Fibroblast of mammary gland (primary cell): ENCODE measurements at places on chromosomes 1 and 21.

- DNase-seq: no peak
Observed at GRCh38 chr1:202806845-202807450, 1.3 kb downstream of the KDM5B start.

DNA sequence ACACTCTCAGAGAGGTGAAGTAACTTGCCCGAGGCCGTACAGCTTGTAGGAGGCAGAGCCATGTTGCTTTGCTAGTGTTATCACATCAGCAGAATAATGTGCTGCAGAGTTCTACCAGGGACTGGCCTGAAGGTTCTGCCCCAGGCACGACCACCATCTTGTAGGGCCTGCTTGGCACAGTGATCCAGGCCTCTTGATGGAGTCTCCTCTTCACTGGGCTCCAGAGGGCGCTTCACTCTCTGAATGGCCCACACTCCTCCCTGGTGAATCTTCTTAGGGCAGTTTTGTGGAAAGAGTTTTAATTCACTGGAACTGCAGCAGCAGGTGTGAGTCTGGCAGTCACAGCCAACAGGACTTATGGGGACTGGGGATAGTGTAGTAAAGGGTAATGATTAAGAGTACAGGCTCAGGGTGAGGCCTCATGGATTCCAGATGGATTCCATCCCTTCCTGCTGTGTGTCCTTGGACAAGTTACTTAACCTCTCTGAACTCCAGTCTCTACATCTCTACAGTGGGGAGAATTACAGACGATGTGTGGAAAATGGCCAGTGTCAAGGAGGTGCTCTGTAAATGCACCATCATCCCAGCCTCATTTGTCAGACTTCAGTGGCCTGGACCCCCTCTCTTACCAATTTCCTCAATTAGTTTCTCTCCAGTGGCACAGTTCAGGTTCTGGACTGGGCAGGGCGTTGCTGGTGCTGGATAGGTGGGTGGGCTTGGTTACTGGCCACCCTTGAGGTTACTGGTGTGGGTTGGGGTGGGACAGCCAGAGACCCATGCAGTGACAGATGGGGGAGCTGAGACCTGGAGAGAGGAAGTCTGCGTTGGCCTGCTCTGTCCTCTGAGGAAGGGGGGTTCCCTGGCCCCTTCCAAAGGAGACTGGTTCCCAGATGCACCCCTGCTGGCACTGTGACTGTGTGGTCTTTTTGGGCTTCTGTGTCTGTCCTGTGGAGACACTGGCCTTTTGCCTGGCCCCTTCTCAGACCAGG, 45.9 kb upstream of the CSF3R start:
- no peak for DNase-seq

- DNase-seq: no peak
Observed at GRCh38 chr1:63403386-63403785, 36.0 kb downstream of the ALG6 start.

GRCh38 chr1:64892576-64893573, 73.5 kb downstream of the JAK1 start:
- DNase-seq: peak; percentile 63

DNA sequence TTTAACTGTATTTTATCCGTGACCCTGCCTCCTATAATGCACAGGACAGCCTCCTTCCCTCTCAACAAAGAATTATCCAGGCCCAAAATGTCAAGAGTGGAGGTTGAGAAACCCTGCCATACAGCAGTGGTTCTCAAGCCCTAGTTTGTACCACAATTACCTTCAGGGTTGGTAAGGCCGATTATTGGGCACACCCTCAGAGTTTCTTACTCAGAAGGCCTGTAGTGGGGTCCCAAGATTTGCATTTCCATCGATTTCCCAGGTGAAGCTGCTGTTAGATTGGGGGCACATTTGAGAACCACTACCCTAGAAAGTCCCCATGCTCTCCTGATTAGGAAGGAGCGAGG, 400 bp upstream of the PGBD2 start:
- no peak for DNase-seq

- DNase-seq: peak; percentile 15
Observed at GRCh38 chr1:51255331-51255730, 19.3 kb downstream of the RNF11 start.

- no peak for DNase-seq
Observed at GRCh38 chr1:17403081-17403480, 31.1 kb downstream of the PADI6 start.

DNA sequence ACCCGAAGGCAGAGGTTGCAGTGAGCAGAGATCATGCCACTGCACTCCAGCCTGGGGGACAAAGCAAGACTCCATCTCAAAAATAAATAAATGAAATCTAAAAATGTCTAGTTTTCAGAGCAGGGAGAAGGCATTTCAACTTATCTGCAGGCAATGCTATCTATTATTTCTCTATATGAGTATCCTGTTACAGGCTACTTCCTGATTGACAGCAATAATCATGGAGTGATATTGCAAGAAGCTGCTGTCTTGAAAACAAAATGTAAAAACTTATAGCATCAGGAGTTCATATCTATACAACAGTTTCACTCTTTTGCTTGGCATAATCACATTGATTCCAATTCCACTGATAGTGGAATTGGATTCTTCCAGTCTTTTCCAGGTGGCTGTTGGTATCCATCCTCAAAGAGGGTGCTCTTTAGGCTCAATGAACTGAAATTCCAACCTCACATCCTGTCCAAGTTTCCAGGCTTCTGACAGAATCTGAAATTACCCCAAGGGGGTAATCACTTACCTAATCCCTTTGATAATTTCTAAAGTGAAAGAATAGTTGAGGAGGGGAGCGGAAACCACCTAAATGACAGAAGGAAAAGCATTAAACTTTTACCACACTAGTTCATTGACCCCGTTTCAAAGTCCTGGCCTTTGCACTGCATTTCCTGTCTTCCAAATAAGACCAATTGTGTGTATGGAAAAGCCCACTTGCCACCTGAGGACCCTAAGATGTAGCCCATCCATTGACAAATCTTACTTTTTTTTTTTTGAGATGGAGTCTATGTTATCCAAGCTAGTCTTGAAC, 107.6 kb downstream of the GLUL start:
- DNase-seq: no peak

- peak; percentile 51 for DNase-seq
Observed at GRCh38 chr1:10635085-10635896, 160.5 kb downstream of the PEX14 start.

DNA sequence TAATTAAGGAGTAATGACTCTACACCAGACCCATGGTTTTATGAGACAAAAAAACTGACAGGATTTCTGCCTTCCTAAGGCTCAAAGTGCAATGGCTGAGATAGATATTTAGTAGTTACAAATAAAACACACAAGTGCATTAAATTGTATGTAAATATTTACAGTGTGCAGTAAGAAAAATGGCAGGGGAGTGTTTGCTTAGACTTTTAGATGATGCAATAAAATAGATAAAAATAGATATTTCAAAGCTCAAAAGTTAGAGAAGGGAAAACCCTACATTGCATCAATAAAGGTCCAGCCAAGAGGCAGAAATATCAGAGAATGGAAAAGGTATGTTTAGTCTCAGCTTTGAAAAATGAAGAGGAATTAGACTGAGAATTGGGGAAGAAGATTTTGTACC, 226.3 kb upstream of the FGGY start:
- DNase-seq: no peak

GRCh38 chr21:45818904-45819285, 162.7 kb upstream of the COL6A1 start:
- DNase-seq: peak; percentile 97

- no peak for DNase-seq
Observed at GRCh38 chr1:26910343-26911160, 3.2 kb downstream of the NR0B2 start.

- DNase-seq: no peak
Observed at GRCh38 chr1:224081604-224082003, 32.3 kb upstream of the FBXO28 start.
